ENCODE measurements at places on chromosomes 5 and 9.

GRCh38 chr5:172835290-172835993 lies 1.4 kb downstream of the ERGIC1 start:
- no peak for DNase-seq

- no peak for DNase-seq
Measured at GRCh38 chr9:117191504-117192261, 223.2 kb downstream of the ASTN2 start.

DNA sequence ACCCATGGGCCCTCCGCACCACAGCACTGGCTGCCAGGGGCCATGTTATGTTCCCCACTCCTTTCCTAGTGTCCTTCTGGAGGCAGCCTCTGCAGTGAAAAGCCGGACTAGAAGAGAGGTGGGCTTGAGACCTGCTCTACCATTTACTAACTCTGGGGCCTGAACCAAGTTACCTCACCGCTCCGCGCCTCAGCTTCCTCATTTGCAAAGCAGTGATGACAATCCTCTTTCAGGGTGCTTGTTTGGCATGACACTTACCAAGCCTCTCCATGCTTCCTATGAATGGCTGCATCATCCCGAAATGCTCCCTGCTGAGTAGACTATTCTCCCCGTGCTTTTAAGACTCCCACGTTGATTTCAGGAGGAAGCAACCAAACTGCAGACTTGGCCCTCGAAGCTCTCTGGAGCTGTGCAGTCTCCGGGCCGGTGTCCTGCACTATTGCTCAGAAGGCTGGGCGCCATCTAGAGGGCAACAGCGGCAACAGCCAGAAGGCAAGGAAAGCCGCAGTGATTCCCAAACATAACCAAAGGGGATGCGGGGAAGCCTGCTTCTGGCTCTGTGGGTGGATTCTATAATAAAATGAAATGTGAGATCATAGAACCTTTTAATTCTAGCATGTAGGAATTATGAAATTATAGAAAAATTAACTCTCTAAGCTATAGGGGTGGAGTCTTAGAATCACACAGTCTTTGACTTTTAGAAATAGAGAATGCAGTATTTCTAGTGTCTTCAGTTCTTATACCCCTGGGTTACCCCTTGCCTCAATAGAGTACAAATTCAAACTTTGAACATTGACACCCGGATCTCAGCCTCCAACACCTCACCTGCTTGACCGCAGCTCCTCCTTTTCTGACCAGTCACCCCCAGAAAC lies 599.8 kb upstream of the BRINP1 start:
- DNase-seq = peak; percentile 89

GRCh38 chr9:114051281-114051680 lies 26.8 kb downstream of the AMBP start:
- DNase-seq = no peak

All from DMS53 (cell line).